CD4-positive, alpha-beta T cell treated with Interleukin-17A for 1 hour (primary cell): ENCODE measurements at places on chromosomes 2 and 18.

- no peak for DNase-seq
Measured at GRCh38 chr2:4139731-4140130, 436.4 kb downstream of the DCDC2C start.

GRCh38 chr2:73141896-73142295 lies 29.1 kb upstream of the RAB11FIP5 start:
- no peak for DNase-seq

DNA sequence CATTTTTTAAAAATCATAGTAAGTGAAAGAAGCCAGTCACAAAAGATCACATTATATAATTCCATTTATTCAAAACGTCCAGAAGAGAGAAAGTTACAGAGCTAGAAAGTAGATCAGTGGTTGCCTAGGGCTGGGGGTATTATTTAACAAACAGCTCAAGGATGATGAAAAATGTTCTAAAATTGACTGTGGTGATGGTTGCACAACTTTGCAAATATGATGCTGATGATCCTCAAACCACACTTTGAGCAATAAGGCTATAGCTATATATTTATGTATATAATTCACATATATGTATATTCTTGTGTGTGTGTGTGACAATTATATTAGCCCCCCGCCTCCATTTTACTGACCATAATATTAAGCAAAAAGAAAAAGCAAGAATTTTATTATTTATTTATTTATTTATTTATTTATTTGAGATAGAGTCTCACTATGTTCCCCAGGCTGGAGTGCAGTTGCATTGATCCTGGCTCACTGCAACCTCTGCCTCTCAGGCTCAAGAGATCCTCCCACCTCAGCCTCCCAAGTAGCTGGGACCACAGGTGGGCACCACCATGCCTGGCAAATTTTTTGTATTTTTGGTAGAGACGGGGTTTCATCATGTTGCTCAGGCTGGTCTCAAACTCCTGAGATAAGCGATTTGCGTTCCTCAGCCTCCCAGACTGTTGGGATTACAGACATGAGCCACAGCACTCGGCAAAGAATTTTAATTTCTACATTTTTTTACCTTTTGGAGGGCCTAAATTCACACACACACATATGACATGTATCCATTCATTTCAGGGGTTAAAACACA lies 1.9 kb downstream of the WDR12 start:
- no peak for DNase-seq

DNA sequence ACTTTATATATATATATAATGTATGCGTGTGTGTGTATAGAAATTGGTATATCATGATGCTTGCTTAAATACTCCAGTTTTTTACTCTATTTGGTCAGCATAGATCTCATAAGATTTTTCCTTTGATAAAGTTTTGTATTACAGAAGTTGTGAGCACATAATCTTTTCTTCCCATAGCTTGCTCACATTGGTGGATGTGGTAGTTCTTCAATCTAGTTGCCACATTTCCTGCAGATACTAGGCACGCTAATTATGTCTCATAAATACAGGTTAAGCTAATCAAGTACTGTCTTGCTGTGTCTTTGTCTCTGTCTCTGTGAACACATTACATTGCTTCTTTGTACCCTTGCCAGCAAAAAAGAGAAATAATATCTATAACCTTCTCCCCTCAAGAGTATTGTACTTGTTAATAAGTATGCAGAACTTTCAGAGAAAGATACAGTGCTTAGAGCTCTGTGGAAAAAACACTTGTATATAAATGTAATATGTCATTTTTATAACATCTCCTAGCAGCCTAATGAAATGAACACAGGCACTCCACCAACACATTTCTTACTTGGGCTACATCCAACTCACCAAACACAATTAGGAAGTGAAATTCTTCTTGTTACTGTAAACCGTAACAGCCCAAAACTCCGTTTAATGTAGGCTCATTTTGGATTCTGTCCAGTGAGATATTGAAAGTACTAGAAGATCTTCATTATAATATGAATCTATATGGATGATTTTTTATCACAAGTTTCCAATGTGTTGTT lies 306.7 kb upstream of the SLC8A1 start:
- DNase-seq, result no peak

- no peak for DNase-seq
Measured at GRCh38 chr18:29164993-29165599, 988.2 kb upstream of the CDH2 start.

GRCh38 chr18:9494778-9495331 lies 19.5 kb downstream of the RALBP1 start:
- DNase-seq, result peak; percentile 11

DNA sequence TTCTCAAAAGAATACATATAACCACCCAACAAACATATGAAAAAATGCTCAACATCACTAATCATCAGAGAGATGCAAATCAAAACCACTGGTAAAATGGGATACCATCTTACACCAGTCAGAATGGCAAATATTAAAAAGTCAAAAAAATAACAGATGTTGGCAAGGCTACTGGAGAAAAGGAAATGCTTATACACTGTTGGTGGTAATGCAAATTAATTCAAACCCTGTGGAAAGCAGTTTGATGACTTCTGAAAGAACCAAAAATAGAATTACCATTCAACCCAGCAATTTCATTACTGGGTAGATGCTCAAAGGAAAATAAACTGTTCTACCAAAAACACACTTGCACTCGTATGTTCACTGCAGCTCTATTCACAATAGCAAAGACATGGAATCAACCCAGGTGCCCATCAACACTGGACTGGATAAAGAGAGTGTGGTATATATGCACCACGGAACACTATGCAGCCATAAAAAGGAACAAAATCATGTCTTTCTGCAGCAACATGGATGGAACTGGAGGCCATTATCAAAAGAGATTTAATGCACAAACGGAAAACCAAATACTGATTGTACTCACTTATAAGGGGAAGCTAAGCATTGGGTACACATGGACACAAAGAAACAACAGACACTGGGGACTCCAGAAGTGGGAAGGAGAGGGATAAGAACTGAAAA lies 38.8 kb downstream of the NCKAP1 start:
- no peak for DNase-seq

DNA sequence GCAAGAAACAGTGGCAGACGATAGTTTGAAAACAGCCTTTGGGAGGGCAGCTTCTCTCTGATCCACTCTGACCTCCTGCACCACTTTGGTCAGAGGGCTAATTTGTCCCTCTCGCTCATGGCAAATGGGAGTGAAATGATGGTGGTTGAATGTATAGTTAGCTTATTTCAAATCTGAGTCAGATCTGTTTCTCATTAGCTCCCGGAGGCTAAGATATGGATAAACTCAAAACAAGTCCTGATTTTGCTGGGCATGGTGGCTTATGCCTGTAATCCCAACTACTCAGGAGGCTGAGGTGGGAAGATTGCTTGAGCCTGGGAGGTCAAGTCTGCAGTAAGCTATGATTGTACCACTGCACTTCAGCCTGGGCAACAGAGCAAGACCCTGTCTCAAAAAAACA lies 145.0 kb downstream of the ALK start:
- no peak for DNase-seq

GRCh38 chr2:120836281-120836680 lies 100.6 kb downstream of the GLI2 start:
- no peak for DNase-seq
